ENCODE measurements at places on chromosomes 12 and 14. TPM values are rescaled to one million over a fixed set of nuclear protein-coding genes. Genes with fewer than 3 reads are reported as not detected.

C14orf180 gene
- not detected for total RNA-seq

- no peak for DNase-seq
- peak overlapping the region; percentile 75 for H3K4me3 ChIP-seq
- H3K27me3 ChIP-seq, result peaks cover 23% of the 10 kb centered on the region
- peaks cover 29% of the 10 kb centered on the region for H3K4me1 ChIP-seq
These were observed 647 bp downstream of the LGMN start for GRCh38 chr14:92747701-92748258.

ACOT4 gene
- 3.1 TPM for total RNA-seq

DNA sequence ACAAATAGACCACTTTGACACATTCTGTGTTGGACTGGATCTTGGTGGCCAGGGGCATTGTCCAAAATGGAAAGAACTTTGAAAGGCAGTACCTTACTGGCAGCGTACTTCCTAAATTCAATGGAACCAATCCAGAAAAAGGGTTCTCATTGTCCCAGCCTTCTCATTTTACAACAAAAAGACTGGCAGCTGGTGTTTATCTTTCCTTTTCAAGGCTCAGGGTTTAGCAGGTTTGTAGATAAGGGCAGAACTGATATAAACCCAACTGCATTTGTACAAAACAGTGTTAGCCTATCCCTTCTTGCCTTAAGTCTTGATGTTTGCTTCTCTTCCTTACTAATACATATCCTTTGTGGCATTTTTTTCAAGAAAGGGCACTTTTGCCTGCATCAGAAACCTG is 7.7 kb downstream of the THAP2 start:
- H3K36me3 ChIP-seq, result peaks cover 11% of the 10 kb centered on the region
- DNase-seq, result no peak
- H3K27ac ChIP-seq, result no peak overlapping the region
- peaks cover 24% of the 10 kb centered on the region for H3K4me1 ChIP-seq
- H3K27me3 ChIP-seq, result no peaks in the 10 kb centered on the region

DNA sequence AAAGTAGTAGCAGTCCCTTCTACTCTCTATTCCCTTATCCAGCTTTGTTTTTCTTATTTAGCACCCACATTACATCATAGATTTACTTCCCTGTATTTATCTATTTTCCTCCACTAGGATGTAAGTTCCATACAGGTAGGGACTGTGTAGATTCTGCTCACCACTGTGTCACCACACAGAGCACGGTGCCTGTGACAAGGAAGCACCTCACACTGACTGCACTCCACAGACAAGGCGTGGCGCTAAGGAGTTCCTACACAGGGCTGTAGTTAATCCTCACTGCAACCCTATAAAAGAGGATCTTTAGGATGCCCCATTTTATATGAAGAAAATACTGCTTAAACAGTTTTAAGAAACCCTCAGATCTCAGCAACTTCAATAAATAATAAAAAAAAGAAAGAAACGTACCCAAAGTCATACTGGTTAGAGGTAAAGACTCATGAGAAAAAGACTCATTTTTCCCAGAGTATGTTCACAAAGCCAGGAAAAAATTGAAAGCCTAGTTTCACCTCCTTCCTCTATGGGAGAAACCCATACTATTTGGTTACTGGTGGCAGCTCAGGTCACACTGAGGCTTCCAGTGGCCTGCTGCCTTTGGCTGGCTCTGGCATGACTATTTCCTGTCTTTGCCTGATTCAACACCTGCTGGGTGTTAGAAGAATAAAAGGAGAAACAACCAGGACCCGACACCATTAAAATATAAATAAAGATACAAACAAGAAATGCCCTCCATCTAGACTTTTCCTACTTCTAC is 36.9 kb downstream of the RAD9B start:
- H3K4me1 ChIP-seq, result peaks cover 33% of the 10 kb centered on the region
- no peaks in the 10 kb centered on the region for H3K27me3 ChIP-seq
- H3K36me3 ChIP-seq, result peaks cover 57% of the 10 kb centered on the region
- DNase-seq, result no peak

GUCY2C gene
- not detected for total RNA-seq

DNA sequence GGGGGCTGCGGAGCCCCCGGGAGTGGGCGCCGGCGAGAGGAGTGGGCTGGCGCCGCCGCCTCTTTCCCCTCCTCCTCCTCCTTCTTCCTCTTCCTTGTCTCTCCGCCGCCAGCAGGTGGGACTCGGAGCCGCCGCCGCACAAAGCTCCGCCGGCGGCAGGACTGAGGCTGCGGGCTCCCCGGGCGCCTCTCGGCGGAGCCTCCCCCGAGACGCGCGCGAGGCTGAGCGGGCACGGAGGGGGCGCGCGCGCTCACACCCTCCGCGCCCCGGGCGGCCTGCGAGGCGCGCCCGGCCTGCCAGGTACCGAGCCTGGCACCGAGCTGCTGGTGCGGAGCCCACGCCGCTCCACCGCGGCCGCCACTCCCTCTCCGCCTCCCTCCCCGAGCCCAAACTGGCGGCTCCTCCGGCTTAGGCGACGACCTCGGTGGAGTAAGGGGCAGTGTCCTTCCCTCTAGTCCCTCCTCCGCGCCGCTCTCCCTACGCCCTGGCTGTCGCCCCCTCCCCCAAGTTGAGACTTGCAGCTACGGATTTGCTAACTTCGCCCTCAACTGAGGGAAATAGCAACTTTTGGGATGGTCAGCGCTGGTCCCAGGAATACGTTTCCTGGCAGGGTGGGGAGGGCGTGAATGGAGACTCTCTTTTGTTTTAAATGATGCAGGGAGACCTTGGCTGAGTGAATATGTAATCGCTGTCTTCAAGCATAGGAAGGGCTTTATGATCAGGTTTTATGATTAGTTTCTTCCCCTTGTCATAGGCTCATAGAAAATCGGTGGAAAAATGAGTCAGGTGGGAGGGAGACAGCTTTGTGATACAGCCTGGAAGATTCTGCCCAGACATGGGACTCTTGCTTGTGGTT is 199.5 kb upstream of the CAND1 start:
- peaks cover 33% of the 10 kb centered on the region for H3K27me3 ChIP-seq
- peak overlapping the region; percentile 80 for H3K4me3 ChIP-seq
- peaks cover 18% of the 10 kb centered on the region for H3K4me1 ChIP-seq
- peak; percentile 66 for DNase-seq

DNA sequence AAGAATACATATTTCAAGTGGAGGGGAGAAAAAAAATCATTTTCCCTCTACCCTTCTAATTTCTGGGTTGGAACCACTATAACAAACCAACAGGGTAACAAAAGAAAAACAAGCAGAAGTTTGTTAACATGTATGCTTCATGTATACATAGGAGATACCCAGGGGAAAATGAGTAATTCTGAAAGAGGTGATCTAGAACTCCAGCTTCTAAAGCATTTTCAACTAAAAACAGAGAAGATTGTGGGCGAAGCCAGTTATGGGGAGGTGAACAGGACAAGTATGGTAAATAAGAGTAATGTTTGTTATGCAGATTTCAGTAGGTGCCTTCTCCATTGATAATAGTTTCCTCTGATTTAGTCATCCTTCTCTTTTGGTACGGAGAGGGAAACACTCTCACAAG is 16.7 kb downstream of the FNTB start:
- H3K27ac ChIP-seq, result peak overlapping the region; percentile 35

DNA sequence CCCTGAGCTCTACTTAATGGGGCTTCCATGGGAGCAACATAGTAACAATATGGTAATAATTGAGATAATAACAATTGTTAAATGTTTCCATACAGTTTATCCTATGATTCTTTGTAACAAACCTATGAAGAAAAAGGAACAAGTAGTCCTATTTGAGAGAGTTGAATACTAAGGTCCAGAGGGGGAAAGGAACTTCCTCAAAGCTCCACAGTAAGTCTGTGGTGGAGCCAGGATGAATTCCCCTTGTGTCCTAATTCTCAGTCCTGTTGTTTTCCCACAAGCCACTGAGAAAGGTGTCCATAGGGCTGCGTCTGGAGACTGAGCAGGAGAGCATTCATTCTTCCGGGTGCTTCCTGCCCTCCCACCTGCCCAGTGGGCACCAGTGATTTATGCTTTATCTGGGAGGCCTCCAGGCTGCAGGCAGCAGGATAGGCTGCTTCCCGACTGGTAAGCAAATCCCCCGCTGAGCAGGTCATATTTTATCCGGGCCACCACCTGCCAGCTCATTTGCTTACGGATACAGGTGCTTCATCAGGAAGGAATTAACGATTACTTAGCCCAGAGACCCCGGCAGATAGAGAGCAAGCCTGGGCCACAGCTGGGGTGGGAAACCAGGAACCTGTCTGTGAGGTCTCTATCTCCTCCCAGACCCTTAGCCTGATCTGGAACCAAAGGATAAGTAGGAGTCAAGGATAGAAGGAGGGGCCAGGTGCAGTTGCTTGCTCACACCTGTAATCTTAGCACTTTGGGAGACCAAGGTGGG is 33.9 kb upstream of the FAM222A start:
- H3K27me3 ChIP-seq, result peaks cover 11% of the 10 kb centered on the region
- no peak overlapping the region for H3K27ac ChIP-seq

SPTB gene
- total RNA-seq, result 0.60 TPM

ABCC9 gene
- not detected for total RNA-seq

DNA sequence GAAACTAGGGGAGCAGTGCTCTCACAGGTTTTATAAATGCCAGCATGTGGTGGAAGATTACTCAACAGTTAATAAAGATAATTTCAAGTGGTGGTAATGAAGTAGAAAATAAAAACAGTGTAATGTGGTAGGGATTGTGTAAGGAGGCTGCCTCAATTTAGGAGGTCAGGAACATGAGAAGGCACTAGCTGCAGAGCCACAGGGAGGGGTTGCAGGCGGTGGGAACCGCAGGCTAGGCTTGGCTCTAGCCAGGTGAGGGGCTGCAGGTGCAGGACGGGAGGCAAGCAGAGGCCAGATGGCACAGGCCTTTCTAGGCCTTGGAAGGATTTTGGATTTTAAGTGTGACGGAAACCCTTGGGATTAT is 768 bp downstream of the METTL25 start:
- H3K4me1 ChIP-seq, result peaks cover 49% of the 10 kb centered on the region
- H3K27me3 ChIP-seq, result no peaks in the 10 kb centered on the region
- H3K27ac ChIP-seq, result peak overlapping the region; percentile 99
- peak overlapping the region; percentile 98 for H3K4me3 ChIP-seq
- H3K36me3 ChIP-seq, result peaks cover 41% of the 10 kb centered on the region
- peak; percentile 23 for DNase-seq

DNA sequence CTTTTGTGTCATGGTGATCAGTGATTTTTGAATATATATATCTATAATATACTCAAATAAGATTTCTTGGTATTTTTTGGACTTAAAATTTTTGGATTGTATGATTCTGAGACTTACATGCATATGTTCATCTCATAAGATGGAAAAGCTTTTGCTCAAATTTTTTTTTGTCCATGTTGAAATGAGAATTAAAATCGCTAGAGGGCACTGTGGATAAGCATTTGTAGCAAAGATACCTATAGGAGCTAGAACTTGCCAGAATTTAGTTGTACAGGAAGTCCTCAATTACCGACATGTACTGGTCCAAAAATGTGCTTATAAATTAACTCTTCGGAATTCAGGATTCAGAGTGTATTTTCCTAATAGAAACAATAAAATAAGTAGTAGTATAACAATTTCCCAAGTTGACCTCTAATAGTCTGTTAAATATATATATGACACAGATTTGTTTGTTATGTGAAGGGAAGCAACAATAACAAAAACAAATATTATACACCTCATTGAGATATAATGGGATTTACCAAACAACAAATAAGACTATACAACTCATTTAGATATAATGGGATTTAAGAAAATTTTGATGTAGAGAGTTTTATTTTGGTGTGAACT is 179.6 kb downstream of the TMEM117 start:
- no peak overlapping the region for H3K27ac ChIP-seq
- no peak for DNase-seq
- no peak overlapping the region for H3K4me3 ChIP-seq
- no peaks in the 10 kb centered on the region for H3K4me1 ChIP-seq

RNFT2 gene
- total RNA-seq, result 15.0 TPM

IL31 gene
- total RNA-seq, result 2.1 TPM

DNA sequence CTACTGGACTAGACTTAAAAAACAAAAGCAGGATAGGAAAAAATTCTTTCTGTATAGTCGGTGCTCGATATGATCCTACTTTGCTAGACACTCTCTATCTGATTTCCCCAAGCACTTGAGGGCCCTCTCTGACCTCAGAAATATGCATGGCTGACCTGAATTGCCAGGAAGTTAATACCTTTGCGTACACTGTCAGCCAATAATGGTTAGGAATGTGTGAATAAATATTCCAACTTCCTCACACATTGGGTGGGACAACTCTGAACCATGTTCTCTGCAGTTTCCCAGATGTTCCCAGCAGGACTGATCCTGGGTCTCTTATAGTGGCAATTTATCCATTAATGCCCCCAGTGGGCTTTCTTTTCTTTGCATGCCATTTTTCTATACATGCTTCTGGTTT is 20.5 kb upstream of the RPL10L start:
- no peaks in the 10 kb centered on the region for H3K36me3 ChIP-seq
- H3K27ac ChIP-seq, result no peak overlapping the region
- H3K4me1 ChIP-seq, result no peaks in the 10 kb centered on the region
- DNase-seq, result no peak
- no peak overlapping the region for H3K4me3 ChIP-seq

DNA sequence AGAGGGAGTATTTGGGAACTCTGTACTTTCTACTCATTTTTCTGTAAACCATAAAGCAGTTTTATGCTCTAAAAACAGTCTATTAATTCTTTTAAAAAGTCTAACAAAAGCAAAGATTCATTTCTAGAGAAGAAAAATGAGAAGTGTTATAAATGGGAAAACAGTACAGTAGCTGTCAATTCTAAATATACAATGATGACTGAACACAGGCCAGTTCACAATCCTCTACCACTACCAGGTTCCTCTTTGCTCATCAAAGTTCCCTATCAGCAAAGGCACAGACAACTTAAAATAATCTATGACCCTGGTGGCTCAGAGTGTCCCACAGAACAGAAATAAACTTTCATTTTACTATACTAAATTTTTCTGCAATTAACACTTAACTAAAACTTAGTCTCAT is 12.5 kb downstream of the NAA25 start:
- H3K27ac ChIP-seq, result peak overlapping the region; percentile 93
- peaks cover 56% of the 10 kb centered on the region for H3K36me3 ChIP-seq
- DNase-seq, result no peak

GRCh38 chr14:59438195-59438647 is 27.0 kb downstream of the GPR135 start:
- H3K27me3 ChIP-seq, result no peaks in the 10 kb centered on the region
- H3K36me3 ChIP-seq, result no peaks in the 10 kb centered on the region
- no peak for DNase-seq
- no peak overlapping the region for H3K4me3 ChIP-seq
- no peaks in the 10 kb centered on the region for H3K4me1 ChIP-seq
- H3K27ac ChIP-seq, result no peak overlapping the region

DNA sequence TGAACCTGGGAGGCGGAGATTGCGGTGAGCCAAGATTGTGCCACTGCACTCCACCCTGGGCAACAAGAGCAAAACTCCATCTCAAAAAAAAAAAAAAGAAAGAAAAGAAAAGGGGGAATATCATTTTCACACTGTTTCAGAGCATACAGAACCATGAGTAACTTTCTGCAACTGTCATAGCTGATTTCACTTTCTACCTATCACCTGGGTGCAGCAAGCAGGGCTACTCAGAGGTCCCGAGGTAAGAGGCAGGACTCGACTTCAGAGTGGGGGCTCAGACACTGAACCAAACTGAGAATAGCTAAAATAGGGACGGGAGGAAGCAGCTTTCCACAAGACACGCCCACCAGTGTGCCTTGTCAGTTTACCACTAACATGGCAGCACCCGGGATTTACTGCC is 29.8 kb downstream of the OR10P1 start:
- no peaks in the 10 kb centered on the region for H3K4me1 ChIP-seq
- no peak for DNase-seq
